ENCODE measurements at places on chromosomes 6 and 20.

GRCh38 chr6:3841711-3842565 is 7.2 kb upstream of the FAM50B start:
- no peak for DNase-seq

- no peak for DNase-seq
These were observed 861.2 kb upstream of the EYS start for GRCh38 chr6:66568271-66568670.

DNA sequence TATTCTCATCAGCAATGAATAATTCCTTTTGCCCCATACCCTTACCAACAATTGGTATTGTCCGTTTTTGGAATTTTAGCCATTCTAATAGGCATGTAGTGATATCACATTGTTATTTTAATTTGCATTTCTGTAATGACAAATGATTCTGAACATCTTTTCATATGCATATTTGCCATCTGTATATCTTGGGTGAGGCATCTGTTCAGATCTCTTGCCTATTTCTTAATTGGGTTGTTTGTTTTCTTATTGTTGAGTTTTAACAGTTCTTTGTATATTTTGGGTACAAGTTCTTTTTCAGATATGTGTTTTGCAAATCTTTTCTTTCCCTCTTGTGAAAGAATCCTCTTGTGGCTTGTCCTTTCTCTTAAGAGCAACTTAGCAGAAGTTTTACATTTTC is 69.6 kb downstream of the ZNF292 start:
- DNase-seq = no peak

DNA sequence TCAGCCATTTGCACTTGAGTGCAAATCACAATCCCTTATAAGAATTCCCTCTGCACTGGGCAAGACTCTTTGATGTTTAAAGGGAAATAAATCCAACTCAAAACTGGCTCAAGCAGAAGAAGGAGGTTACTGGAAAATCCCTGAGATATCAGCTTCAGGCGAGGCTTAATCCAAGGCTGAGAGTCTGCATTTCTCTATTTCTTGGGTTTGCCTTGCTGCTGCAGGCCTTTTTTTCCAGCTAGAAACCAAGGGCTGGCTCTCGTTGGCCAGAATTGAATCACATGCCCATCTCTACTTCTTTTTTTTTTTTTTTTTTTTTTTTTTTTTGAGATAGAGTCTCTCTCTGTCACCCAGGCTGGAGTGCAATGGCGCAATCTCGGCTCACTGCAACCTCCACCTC is 11.7 kb downstream of the HCK start:
- DNase-seq = no peak

- DNase-seq = no peak
These were observed 57.5 kb downstream of the EPB41L2 start for GRCh38 chr6:131005439-131006016.

GRCh38 chr20:34713194-34713943 is 9.2 kb downstream of the TP53INP2 start:
- no peak for DNase-seq

DNA sequence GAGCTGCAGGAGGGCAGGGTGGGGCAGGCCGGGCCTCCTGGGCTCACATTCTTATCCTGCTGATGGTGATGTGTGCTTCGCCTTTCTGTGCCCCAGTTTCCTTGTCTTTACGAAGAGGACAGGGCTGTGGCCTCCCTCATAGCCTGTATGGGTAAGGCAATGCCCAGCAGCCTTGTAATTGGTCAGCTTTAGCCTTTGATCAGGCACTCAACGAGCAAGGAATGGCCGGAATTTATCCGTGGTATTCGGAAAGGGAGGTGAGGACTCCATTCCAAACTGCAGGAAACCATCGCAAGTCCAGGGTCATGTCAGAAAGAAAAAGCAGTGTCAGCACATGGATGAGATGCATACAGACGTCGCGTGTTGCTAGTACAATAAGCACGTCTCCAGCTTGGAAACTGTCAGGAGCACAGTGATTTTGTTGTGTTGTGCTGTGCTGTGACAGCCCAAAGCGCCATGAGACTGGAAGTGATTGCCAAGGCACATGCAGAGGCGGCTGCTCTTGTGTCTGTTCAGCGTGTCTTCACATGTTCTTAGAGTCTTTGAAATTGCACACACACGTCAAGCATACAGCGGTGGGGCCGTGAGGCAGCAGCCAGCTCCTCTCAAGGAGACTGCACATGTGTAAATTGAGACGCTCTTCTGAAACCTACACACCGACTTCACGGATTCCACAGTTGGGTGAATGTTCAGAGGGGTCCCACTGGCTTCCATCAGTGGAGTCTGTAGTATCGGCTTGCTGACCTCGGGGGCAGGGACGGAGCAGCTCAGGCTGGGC is 6.2 kb downstream of the SS18L1 start:
- no peak for DNase-seq

DNA sequence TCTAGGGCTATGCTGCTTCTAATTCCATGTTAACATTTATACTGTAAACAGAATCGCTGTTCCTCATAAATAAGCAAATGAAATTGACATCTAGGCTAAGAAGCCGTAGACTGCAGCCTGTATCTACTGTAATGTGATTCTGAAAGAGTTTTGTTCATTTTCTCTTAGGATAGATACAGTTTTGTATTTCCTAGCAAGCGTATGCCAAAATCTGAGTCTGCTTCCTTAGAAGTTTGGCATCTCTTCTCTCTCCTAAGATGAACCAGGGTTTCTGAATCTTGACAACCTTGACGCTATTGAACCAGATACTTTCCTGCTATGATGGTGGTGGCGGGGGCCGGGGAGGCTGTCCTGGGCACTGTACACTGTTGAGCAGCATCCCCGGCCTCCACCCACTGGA is 198.0 kb downstream of the TSHZ2 start:
- DNase-seq = no peak

DNA sequence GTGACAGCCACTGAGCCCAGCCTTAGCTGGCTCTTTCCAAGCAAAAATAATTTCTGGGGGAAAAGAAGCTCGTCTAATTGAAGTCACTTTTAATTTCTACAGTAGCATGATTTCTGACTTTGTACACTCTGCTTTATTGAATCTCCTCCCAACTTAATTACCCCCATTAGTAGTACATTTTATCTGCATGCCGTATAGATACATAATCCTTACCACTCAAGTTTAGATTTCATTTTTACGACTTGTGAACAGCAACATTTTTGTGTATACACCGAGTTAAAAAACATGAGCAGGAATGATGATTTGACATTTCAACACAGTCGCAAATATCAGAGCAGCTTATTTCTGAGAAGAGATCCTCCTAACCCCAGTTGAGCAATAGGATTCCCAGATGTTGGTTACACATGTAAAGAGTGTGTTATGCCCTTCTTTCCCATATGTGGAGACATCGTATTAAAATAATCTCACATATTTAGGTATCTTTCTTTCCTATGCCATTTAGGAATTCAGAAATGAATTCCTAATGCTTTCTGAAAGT is 127.3 kb upstream of the MTHFD1L start:
- no peak for DNase-seq

All from amygdala (tissue), 56 donors.